Transverse colon (tissue), 4 donors: ENCODE measurements at places on chromosomes 12 and 14. TPM values are rescaled to one million over a fixed set of nuclear protein-coding genes. Genes with fewer than 3 reads are reported as not detected.
A peak's percentile ranks its signal among the peaks of the same experiment; 100 is the strongest.

- no peak overlapping the region for H3K27ac ChIP-seq
- DNase-seq: no peak
- peaks cover 35% of the 10 kb centered on the region for H3K36me3 ChIP-seq
- H3K27me3 ChIP-seq: no peaks in the 10 kb centered on the region
Observed at GRCh38 chr14:58414845-58415244, 12.5 kb downstream of the TIMM9 start.

GRCh38 chr12:125124320-125124966 is 59.2 kb downstream of the AACS start:
- no peaks in the 10 kb centered on the region for H3K36me3 ChIP-seq
- H3K4me3 ChIP-seq: no peak overlapping the region

GRCh38 chr14:101506926-101507835 is 54.1 kb upstream of the DIO3 start:
- no peaks in the 10 kb centered on the region for H3K36me3 ChIP-seq
- H3K27ac ChIP-seq: no peak overlapping the region
- DNase-seq: peak; percentile 5
- no peaks in the 10 kb centered on the region for H3K4me1 ChIP-seq

GRCh38 chr12:46388427-46389021 is 16.0 kb upstream of the SLC38A2 start:
- no peaks in the 10 kb centered on the region for H3K36me3 ChIP-seq
- peak overlapping the region; percentile 67 for H3K27ac ChIP-seq
- no peaks in the 10 kb centered on the region for H3K27me3 ChIP-seq
- peaks cover 73% of the 10 kb centered on the region for H3K4me1 ChIP-seq
- H3K4me3 ChIP-seq: no peak overlapping the region
- DNase-seq: no peak

GRCh38 chr12:102478405-102479098 is 1.8 kb downstream of the IGF1 start:
- peak overlapping the region; percentile 57 for H3K27ac ChIP-seq
- H3K4me3 ChIP-seq: no peak overlapping the region
- H3K27me3 ChIP-seq: no peaks in the 10 kb centered on the region
- peaks cover 12% of the 10 kb centered on the region for H3K4me1 ChIP-seq

- H3K4me1 ChIP-seq: no peaks in the 10 kb centered on the region
- no peak for DNase-seq
- H3K27ac ChIP-seq: no peak overlapping the region
- no peak overlapping the region for H3K4me3 ChIP-seq
Observed at GRCh38 chr12:101327546-101327945, 47.6 kb downstream of the UTP20 start.

DNA sequence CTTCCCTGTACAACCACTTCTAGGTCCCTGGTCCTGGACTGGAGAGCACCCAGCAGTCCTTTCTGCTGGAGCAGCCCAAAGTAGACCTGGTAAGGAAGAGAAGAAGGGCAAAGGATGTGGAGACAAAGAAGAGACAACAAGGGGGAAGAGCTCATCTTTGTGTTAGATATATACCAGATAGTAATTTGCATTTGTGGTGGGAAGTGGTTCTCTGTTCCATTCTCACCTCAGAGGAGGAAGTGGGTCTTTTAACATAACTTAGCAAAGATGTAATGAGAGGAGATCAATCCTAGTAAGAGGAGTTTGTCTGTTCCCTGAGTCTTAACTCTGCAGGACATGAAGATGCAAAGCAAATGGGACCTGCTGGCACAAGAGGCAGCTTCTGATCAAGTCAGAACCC is 8.0 kb downstream of the CCDC198 start:
- H3K4me3 ChIP-seq: no peak overlapping the region
- no peak for DNase-seq
- no peaks in the 10 kb centered on the region for H3K4me1 ChIP-seq
- H3K36me3 ChIP-seq: no peaks in the 10 kb centered on the region
- no peak overlapping the region for H3K27ac ChIP-seq
- no peaks in the 10 kb centered on the region for H3K27me3 ChIP-seq

- H3K4me1 ChIP-seq: peaks cover 4% of the 10 kb centered on the region
- H3K4me3 ChIP-seq: no peak overlapping the region
- no peak overlapping the region for H3K27ac ChIP-seq
- no peaks in the 10 kb centered on the region for H3K36me3 ChIP-seq
- no peaks in the 10 kb centered on the region for H3K27me3 ChIP-seq
Observed at GRCh38 chr14:59130462-59130861, 58.0 kb upstream of the DAAM1 start.

DNA sequence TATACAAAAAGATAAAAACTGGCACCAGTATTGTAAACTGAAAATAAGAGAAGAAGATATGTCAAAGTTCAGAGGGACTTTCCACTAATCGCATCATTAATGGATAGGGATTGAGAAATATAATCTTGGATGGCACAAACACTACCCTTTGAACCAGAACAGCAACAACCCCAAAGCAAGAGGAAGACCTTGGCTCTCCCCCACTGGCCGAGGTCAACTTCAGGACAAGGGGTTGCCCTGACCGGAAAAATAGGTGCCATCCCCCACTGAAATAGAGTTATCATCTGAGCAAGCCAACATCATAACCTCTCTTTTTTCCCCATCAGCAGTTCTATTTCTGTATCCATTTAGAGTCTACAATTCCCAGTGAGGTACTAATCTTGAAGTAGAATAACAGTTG is 72.4 kb upstream of the PCED1B start:
- no peak overlapping the region for H3K27ac ChIP-seq
- no peaks in the 10 kb centered on the region for H3K4me1 ChIP-seq
- H3K4me3 ChIP-seq: no peak overlapping the region
- H3K36me3 ChIP-seq: no peaks in the 10 kb centered on the region
- no peak for DNase-seq
- H3K27me3 ChIP-seq: no peaks in the 10 kb centered on the region

DNA sequence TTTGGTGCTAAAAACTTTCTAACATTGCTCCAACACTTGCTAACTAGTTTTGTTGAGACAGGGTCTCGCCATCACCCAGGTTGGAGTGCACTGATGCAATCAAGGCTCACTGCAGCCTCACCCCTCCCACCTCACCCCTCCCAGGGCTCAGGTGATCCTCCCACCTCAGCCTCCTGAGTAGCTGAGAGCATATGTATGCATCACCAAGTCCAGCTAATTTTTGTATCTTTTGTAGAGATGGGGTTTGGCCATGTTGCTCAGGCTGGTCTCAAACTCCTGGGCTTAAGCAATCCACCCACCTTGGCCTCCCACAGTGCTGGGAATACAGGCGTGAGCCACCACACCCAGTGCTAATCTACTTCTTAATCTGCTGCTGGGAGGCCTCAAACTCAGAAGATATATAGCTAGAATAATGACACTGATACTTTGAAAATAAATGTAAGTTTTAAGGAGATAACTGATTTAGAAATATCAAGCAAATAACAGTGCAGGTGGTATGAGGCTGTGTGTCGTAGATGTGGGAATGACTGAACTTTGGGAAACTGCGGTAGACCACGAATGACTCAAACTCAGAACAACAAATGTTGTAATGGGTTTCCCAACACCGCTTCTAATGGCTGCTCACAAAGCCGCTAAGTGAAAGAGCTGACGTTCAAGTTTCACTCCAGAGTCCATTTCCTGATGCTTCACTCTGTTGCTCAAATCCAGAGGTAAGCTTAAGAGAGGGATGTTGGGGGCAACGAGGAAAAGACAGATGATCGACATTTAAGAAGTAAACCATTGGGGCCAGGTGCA is 10.0 kb downstream of the TMCC3 start:
- no peaks in the 10 kb centered on the region for H3K27me3 ChIP-seq
- peak; percentile 17 for DNase-seq
- no peak overlapping the region for H3K27ac ChIP-seq
- H3K4me1 ChIP-seq: peaks cover 3% of the 10 kb centered on the region
- no peaks in the 10 kb centered on the region for H3K36me3 ChIP-seq

DNA sequence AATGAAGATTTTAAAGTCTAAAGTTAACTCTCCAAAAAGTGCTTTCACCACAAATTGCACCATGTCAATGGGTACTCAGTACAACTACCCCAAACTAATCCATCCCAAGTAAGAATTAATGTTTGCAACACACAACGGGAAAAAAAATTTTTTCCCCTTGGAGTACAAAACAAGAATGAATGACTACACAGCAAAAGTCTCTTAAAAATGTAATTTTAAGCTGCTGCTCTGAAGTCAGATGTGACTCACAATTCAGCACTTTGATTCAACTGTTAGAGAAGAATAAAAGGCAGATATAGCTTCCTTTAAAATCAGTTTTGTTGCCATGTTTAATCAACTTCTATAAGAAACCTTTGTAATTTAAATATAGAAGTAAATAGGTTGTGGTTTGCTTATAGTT is 42.5 kb upstream of the VPS33A start:
- H3K27ac ChIP-seq: no peak overlapping the region
- no peak for DNase-seq
- no peaks in the 10 kb centered on the region for H3K36me3 ChIP-seq
- H3K27me3 ChIP-seq: no peaks in the 10 kb centered on the region
- H3K4me1 ChIP-seq: no peaks in the 10 kb centered on the region

DNA sequence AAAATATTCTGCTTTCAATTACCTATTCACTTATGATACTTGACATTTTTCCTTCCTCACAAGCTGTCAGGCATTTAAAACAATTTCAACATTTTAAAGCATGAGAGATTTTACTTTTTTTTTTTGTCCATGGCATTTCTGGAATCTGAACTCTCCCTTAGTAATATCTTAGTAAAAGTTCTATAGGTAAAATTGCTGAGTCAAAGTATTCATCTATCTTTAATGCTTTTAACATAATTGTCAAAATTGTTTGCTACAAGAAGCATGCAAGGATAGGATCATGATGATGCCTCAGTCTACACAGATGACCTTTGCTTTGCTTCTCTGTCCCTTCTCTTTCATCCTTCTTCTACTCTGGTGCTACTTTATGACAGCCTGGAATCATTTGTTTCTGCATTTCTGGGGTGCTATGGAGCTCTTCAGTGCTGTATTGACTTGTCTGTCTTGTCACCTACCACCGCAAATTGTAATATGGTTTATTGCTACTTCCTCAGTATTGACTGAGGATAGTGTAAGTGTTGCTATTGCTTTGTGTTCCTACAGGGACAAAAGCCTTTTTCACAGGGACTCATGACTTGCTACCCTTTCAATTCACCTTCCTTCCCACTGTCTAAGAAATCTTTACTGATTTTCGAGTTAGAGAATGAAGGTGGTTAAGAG is 589.8 kb upstream of the ATP2B1 start:
- no peak overlapping the region for H3K4me3 ChIP-seq
- H3K4me1 ChIP-seq: no peaks in the 10 kb centered on the region
- H3K27me3 ChIP-seq: no peaks in the 10 kb centered on the region
- no peaks in the 10 kb centered on the region for H3K36me3 ChIP-seq
- no peak overlapping the region for H3K27ac ChIP-seq

The POTEM gene
- not detected for total RNA-seq

The KCNK10 gene
- total RNA-seq: 2.7 TPM

The CCDC196 gene
- not detected for total RNA-seq

The NCOR2 gene
- 460 TPM for total RNA-seq

The TMCC3 gene
- total RNA-seq: 62.6 TPM

The TAS2R42 gene
- total RNA-seq: not detected

The C12orf54 gene
- total RNA-seq: not detected

The CLEC4A gene
- total RNA-seq: 5.1 TPM

The NUAK1 gene
- total RNA-seq: 2.5 TPM

The VRTN gene
- not detected for total RNA-seq
